Left ventricle myocardium inferior (tissue), 1 donor: ENCODE measurements at places on chromosomes 12 and 14. TPM values are rescaled to one million over a fixed set of nuclear protein-coding genes. Genes with fewer than 3 reads are reported as not detected.

The FBLN5 gene
- total RNA-seq = 62.5 TPM

The BDKRB2 gene
- total RNA-seq = 0.49 TPM

The KCNA5 gene
- 2.6 TPM for total RNA-seq

The MIPOL1 gene
- 8.9 TPM for total RNA-seq

The KRT73 gene
- not detected for total RNA-seq
